ENCODE measurements at places on chromosomes 2 and 18.

GRCh38 chr2:153074207-153074606, 355.8 kb downstream of the ARL6IP6 start:
- DNase-seq = no peak

DNA sequence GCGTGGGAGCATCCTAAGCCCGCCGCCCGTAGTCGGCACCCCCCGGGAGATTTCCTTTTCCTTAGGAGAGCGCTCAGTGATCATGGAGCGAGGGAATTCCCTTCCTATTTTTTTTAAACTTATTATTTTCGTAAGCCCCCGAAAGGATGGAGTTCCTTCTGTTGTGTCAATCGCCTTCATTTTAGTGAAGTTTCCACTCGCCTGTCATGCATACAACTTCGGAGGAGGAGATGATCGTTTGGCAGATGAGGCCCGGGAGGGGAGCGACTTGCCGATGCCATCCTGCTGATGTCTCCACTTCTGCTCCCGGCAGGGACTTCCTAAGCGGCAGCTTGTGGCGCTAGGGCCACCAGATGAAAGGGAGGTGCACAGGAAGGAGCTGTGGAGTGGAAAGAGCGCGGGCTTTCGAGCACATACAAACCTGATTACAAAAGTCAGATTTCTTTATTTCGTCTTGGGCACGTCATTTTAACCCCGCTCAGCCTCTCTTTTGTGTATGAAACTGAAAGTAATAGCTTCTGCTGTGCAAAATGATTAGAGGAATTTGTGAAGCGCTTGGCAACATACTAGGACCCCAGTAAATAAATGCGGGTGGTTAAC, at the start of gene ADGRF3:
ADGRF3 (minus strand) TSS at position 336 of the 600 bp plus-strand sequence. CDS start 555 bp downstream, outside the sequence.
- peak; percentile 70 for DNase-seq

DNA sequence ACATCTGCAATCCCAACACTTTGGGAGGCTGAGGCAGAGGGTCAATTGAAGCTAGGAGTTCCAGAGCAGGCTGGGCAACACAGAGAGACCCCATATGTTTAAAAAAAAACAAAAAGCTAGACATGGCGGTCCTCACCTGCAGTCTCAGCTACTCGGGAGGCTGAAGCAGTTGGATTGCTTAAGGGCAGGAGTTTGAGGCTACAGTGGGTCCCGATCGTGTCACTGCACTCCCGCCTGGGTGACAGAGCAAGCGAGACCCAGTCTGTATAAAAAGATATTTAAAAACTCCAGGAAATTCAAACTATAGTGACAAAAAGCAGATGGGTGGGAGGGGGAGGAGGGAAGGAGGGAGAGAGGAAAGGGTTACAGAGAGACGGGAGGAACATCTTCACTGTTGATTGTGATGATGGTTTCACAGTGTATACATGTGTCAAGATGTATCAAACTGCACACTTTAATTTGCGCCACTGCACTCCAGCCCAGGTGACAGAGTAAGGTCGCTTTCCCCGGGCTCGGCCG, 942 bp upstream of the ZNF236 start:
- no peak for DNase-seq

DNA sequence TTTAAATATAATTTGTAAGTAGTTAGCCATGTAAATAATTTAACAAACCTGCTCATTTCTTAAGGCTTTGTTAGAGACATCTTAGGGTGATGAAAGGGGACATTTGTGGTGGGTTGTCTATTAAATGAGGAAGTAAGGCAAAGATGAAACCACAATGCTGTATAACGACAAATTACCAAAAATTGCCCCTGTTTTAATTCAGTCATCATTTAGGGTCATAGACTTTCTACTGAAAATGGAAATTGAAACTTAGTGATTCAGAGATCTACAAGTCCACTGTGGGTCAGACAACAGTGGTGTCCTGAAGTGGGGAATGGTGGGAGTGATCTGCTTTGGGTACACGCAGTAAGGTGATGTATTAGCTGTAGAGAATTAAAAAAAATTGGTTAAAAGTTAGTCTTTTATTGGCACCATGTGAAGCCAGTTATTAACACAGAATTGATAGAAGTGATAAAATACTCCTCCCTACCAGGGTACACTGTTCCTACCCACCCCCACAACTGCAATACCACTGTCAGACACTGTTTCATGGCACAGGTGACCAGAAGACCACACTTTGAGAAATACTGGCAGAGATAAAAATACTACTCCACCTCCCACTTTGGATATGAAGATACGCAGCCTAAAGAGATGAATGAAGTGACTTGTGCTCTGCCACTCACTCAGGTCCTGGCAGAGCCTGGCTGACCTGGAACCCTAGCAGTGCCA, 13.4 kb downstream of the CERS6 start:
- DNase-seq = no peak

DNA sequence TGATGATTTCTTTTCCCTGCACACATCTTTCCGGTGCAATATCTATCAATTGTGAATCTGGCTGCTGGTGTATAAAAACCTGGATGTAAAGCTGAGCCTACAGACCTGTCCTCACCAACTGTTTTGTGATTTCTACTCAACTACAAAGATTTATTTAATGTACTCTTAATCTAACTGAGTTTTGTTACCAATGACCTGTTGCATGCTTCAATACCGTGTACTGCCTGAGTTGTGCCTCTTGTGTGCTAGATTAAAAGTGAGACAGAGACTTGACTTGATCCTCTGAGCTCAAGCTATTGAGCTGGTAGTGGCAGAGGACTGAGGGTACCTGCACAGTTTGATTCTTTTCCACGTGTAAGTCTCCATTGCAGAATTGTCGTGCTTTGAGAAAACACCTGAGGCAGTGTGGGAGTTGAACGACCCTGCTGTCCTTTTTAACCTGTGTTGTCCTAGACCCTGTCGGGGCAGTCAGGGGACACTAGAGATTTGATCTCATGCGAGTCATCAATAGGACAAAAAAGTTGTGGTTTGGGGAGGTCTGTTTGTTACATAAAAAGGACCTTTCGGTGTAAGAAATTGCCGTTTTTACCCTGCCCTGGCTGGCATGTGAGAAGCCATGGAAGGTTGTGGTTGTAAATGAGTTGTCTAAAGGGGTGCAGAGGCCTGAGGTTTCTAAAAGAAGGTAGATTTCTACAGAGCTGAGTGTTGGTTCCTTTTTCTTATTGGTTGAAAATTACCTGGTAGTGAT, 231.3 kb downstream of the ALPK2 start:
- no peak for DNase-seq

DNA sequence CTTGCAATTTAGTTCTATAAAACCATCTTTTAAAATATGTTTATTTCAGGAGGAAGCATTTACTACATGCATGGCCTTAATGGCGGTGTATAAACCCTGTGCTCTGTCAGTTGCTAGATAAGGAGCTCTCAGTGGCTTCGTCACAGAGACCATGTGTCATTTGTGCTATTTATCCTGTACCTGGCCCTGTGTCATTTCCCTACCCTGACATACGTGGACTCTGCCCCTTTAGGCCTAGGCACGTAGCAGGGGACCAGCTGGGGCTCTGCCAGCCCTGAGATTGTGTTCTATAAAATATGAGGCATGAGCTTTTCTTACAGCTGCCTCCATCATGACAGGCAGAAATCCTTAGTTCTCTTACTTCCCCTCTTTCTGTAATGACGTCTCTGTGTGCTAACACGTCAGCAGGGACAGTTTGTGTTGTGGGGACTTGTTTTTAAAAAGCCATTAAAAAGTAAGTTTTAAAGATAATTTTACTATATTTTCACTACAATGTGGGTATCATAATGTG, 88.0 kb downstream of the ITGB1BP1 start:
- no peak for DNase-seq

GRCh38 chr18:8529609-8530008, 79.6 kb upstream of the RAB12 start:
- DNase-seq = no peak

DNA sequence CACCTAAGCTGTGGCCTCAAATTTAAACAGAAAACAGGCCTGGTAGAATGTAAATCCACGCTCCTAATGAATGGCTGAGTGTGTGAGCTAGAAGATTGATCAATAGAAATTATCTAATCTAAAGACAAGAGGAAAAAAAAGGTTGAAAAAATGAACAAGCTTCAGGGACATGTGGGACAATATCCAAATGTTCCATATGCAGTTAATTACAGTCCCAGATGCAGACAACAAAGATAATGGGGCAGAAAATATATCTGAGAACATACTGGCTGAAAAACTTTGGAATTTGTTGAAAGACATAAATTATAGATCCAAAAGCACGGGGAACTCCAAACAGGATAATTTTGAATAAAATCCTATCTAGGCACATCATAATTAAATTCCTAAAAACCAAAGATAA, 186.7 kb upstream of the SIX2 start:
- DNase-seq = no peak

DNA sequence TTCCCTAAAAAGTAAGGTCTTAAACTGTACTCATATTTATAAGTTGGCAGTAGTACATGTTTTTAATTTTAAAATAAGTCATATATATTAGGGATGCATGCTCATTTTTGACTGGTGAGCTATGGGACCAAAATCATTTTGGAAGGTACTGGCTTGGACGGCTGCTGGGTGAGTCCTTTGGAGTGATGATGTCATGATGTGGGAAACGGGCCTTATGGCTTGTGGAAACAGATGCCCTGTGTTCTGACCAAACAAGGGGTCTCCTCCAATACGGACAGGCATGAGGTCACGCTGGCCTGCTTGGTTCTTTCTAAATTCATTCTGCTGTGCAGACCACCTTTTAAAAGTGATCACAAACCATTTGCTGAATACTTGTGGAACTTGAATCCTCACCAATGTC, 109.2 kb upstream of the MGAT5 start:
- no peak for DNase-seq

DNA sequence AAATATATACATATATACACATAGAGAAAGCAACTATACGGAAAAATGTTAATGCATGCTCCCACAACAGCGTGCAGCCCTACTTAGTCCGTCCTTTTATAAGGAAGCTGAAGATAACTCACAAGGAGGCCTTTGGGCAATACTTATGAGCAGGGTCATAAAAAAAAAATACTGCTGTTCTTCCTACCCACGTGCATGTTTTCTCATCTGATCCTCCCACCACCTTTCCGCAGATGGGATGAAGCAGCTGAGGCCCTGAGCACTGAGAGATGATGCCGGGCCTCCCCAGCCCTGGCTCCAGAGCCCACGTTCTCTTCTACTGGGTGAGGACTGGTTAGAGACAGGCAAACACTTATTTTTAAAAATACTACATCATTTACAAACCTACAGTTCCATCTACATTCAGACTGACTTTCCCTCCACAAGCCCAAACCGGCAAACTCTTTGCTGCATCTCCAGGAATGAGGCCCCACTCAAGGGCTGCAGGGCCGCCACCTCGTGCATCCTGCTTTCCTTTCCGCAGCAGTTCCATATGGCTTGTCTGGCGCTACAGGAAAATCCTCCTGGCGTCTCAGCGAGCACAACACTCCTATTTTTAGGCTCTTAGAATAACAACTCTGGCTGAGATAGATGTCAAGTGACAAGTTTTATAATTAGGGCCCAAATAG, 41.6 kb downstream of the TBC1D8 start:
- no peak for DNase-seq

- DNase-seq = no peak
Observed at GRCh38 chr2:101781326-101781725, 83.8 kb downstream of the MAP4K4 start.

DNA sequence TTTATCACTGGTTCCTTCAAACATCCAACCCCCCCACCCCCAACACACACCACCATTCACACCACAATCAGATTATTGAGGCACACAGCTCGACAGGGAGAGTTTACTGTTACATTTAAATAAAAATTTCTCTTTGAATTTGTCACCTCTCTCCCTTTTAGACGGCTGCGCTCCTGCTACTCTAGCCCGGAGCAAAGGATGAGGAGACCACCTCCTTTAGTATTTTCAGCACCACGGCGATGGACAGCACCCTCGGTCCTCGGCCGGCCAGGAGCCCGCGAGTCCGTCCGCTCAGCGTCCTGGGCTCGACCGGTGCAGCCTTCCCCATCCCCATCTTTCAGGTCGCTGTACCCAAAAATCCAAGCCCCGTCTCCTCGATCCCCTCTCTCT, 892 bp downstream of the CELF4 start:
- no peak for DNase-seq

DNA sequence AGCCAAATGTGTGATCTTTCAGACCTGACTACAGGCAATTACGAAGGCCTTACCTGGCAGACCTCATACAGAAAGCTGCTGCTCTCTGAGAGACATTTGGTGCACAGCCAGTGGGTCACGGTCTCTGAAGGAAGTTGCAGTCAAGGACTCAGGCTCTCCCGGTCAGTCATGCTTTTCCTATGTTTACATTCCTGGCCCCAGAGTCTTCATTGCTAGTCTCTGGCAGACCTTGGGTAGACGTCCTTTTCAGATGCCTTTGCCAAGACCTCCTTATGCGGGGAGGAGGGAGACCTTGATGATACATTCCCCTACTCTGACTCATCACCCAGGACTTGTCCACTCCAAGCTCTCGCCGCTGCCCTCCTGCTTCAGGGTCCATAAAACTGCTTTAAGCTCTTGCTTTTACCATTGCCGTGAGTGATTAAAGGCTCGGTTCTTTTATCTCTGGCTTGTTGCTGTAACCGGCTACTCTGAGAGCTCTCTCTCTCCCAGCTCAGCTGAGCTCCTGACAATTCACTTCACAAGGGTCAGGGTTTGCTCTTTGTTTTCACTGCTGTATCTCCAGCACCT, 62.0 kb upstream of the SLC35F5 start:
- DNase-seq = no peak

- DNase-seq = no peak
Observed at GRCh38 chr2:215904101-215904500, 109.2 kb downstream of the MREG start.

GRCh38 chr2:127770973-127771735, 39.8 kb downstream of the WDR33 start:
- DNase-seq = no peak

- DNase-seq = peak; percentile 42
Observed at GRCh38 chr2:8682719-8683667, 1.1 kb downstream of the ID2 start.

GRCh38 chr2:120761164-120761861, 25.6 kb downstream of the GLI2 start:
- DNase-seq = no peak

- no peak for DNase-seq
Observed at GRCh38 chr18:36947820-36948348, 119.0 kb downstream of the KIAA1328 start.

DNA sequence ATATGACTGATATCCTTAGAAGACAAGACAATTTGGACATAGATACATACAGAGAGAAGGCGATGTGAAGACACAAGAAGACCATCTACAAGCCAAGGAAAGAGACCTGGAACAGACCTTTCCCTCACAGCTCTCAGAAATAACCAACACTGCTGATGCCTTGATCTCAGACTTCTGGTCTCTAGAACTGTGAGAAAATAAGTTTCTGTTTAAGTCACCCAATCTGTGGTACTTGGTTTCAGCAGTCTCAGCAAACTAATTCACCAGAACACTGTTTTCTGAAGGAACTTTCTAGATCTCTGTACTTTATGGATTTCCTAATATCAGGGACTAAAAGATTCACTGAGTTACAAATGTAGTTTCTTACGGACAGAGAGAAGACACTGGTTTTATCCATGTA, 58.8 kb downstream of the NAB1 start:
- DNase-seq = no peak

DNA sequence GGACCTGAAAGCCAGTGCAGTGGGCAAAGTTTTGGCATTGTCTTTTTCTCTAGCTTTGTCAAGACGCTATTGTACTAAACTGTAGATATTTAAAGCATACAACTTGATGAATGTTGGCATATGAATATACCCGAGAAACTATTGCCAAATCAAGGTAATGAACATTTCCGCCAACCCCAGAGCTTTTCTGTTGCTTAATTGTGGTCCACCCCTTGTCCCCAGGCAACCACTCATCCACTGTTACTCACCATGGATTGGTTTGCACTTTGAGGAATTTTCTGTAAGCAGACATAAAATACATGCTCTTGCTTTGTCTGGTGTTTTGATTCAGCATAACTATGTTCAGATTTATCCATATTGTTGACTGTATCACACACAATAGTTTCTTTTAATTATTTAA, 688.4 kb downstream of the ADCYAP1 start:
- DNase-seq = no peak

All from activated T-helper 2 cell treated with anti-CD3 and anti-CD28 coated beads, Interferon-gamma antibody, Interleukin-2, Interleukin-4, amounts not matched to agents 10 μg/mL and 5 μg/mL and 100 μg/mL, durations not matched to agents 14 hours and 24 hours and 36 hours (primary cell).